ENCODE measurements at places on chromosomes 1 and 21. TPM values are rescaled to one million over a fixed set of nuclear protein-coding genes. Genes with fewer than 3 reads are reported as not detected.

Gene AQP10
- polyA plus RNA-seq = not detected

Gene NR0B2
- not detected for polyA plus RNA-seq

Gene TMPRSS3
- polyA plus RNA-seq = not detected

Gene ZNF687
- 16.3 TPM for polyA plus RNA-seq

Gene NTNG1
- polyA plus RNA-seq = not detected

Gene LMX1A
- not detected for polyA plus RNA-seq

Gene KDF1
- polyA plus RNA-seq = not detected

Gene CELA3B
- polyA plus RNA-seq = not detected

Gene TMEM54
- 31.8 TPM for polyA plus RNA-seq

Gene PAPPA2
- 0.03 TPM for polyA plus RNA-seq

Gene SYTL1
- 0.50 TPM for polyA plus RNA-seq

Gene RNU1-3
- polyA plus RNA-seq = 6.5 TPM

Gene PLCH2
- 0.21 TPM for polyA plus RNA-seq

Gene JAM2
- not detected for polyA plus RNA-seq

Gene MIXL1
- polyA plus RNA-seq = not detected

Gene RHD
- polyA plus RNA-seq = not detected

Gene TEDDM1
- not detected for polyA plus RNA-seq

Gene PBX1
- 47.8 TPM for polyA plus RNA-seq

Gene CLIC6
- polyA plus RNA-seq = 0.08 TPM

Gene OLIG2
- polyA plus RNA-seq = not detected

Gene MR1
- polyA plus RNA-seq = 9.1 TPM

Gene SLC1A7
- polyA plus RNA-seq = 0.03 TPM

Gene COL9A2
- polyA plus RNA-seq = 0.32 TPM

Gene SPRR2B
- not detected for polyA plus RNA-seq

Gene CIART
- polyA plus RNA-seq = 0.28 TPM

Gene SLC44A5
- polyA plus RNA-seq = 0.10 TPM

Gene KCNK1
- polyA plus RNA-seq = 6.2 TPM

Gene NCAM2
- not detected for polyA plus RNA-seq

Gene PTAFR
- 0.17 TPM for polyA plus RNA-seq

Gene PLA2G5
- polyA plus RNA-seq = not detected

Gene CHRM3
- polyA plus RNA-seq = 0.15 TPM

Gene SOX13
- polyA plus RNA-seq = 7.0 TPM

Gene MATN1
- polyA plus RNA-seq = 0.10 TPM

Gene IGSF5
- not detected for polyA plus RNA-seq

Gene CLCA4
- not detected for polyA plus RNA-seq

Gene DPYD
- polyA plus RNA-seq = 5.1 TPM

Gene NEXN
- polyA plus RNA-seq = 8.7 TPM

Gene ARHGAP30
- 0.13 TPM for polyA plus RNA-seq

Gene GJA9
- not detected for polyA plus RNA-seq

Gene HCN3
- 5.3 TPM for polyA plus RNA-seq

All from A549 (cell line).